ENCODE measurements at places on chromosomes 13 and 19.

GRCh38 chr13:87259479-87260083 lies 411.6 kb upstream of the SLITRK5 start:
- peak; percentile 2 for DNase-seq

GRCh38 chr13:40026174-40026585 lies 370.7 kb downstream of the COG6 start:
- no peak for DNase-seq

DNA sequence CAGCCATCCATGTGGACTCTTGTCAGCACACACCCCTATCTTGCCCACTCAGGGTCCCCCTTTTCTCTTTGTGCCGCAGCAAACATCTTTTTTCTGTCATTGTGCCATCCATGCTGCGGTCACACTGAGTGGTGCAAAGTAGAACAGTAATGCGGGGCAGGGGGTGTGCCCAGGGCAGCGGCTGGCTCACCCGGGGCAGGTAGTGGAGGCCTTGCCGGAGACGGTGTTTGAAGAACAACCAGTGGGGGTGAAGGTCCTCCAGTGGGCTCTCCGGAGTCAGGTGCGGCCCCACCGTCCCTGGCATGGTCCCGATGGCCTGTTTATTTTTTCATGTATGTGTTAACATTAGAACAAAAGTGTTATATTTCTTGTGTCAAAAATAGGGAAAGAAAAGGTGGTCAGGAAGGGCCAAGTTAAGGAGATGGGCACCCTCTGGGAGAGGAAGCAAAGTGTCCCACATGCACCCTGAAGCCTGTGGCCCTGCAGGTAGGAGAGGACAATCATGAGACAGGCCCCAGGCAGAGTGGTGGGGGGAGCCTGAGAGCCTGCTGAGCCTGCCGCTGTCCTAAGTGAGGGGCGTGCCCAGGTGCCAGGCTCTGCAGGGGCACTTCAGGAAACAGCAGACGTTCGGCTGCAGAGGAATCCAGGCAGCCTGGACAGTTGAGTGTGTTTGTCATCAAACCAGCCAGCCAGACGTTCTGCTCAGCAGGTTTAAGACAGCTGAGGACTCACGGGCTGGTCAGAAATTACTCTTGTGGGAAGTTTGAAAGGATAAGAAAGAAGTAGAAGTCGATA lies 12.3 kb downstream of the TSSK6 start:
- no peak for DNase-seq

DNA sequence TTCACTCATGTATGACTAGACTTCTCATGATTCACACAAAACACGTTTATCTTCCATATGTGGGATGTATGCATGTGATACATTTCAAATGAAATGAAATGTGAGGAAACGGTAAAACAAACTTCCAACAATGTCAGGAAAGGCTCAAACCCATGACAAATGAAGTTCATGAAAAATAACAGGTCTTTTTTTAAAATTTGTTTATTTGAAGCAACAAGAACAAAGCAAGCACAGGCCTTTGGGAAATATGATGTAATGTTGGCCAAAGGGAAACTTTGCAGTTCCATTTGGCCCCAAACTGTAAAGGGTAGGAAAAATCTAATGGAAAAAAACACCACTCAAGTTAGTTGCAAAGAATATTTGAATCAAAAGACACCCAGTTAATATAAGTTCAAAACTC lies 463.8 kb upstream of the ARGLU1 start:
- no peak for DNase-seq

DNA sequence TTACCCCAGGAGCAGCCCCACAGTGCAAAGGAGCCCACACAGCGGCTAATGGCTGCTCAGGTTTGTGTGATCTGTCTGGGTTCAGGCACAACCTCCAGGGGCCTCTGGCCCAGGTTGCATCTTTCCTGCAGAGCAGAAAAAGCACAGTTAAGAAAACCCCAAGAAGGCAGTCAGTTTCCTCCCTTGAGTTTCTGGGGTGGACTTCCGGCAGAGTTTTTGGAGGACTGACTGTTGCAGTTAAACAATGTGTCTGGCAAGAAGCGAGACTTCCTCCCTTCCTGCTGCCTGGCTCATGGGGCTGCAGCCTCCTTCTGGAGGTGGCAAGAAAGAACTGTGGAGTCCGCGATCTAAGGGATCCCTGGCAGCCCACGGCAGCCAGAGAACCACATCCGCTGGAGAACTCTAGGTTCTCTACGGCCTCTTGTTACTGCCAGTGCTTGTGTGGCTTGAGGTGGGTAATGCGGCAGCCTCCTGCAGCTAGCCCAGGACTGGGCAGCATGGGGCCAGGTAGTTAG lies 114.4 kb downstream of the ZDHHC20 start:
- no peak for DNase-seq

DNA sequence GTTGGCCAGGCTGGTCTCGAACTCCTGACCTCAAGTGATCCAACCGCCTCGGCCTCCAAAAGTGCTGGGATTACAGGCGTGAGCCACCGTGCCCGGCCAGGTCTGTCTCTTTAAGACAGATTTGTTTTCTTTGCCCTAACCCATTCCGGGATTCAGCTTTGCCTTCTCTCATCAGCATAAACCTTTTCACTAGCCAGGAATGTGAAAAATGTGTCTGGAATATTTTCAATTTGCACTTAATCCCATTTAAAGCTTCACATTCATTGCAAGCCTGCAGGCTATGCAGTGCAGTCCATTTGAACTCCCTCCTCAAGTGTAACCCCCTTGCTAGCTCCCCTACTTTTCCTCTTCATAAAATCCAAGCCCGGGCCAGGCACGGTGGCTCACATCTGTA lies 880 bp upstream of the TMEM160 start:
- no peak for DNase-seq

- peak; percentile 17 for DNase-seq
These were observed 311.3 kb downstream of the DLEU7 start for GRCh38 chr13:50531917-50532899.

- no peak for DNase-seq
These were observed 531.9 kb downstream of the OLFM4 start for GRCh38 chr13:53560556-53560955.

GRCh38 chr13:110758195-110758805 lies 44.8 kb downstream of the ING1 start:
- no peak for DNase-seq

GRCh38 chr13:33176526-33176925 lies 109.0 kb downstream of the STARD13 start:
- DNase-seq: no peak

DNA sequence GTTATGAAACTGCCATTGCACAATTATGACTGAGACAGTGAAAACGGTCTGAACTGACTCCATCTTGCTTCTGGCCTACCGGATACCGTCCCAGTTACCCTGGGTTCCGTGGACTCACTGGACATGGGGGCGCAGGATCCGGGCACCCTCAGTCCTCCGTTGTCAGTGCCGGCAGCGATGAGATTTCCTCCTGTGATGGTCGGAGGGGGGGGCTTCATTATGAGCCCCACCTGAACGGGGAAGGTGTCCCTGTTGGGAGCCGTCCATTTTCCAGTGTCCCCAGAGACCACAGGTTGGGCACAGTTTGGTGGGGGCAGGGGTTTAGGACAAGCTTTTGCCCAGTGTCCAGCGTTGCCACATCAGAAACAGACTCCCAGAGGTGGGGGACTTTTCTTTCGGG lies 23.4 kb downstream of the TMEM255B start:
- DNase-seq: no peak

DNA sequence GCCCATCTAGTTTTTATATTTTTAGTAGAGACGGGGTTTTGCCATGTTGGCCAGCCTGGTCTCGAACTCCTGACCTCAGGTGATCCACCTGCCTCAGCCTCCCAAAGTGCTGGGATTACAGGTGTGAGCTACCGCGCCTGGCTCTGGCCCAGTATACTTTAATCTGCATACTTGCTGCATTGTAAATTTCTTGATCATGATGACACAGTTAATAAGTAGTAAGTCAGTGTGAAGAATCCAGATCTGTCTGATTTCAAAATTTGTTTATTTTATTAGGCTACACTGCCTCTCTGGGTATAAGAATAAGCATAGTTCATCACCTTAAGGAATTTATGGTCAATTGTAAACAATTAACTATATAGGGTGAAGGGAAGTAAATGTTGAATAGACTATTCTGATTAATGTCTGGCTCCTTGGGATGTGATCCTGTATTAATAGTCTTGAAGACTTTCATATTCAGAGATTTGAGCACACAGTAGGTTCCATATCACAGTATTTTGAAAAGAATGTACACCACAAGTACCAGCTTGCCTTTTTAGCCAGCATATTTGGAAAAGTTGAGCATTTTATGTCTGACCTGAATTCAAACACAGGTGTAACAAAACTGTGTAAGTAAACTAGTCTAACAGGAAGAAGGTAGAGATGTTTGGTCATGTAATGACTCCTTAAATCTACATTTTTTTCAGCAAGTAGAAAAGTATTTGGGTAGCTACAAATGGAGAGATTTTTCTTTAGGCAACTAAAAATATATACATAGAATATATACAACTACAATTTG lies 7.4 kb downstream of the ARHGAP35 start:
- DNase-seq: no peak

DNA sequence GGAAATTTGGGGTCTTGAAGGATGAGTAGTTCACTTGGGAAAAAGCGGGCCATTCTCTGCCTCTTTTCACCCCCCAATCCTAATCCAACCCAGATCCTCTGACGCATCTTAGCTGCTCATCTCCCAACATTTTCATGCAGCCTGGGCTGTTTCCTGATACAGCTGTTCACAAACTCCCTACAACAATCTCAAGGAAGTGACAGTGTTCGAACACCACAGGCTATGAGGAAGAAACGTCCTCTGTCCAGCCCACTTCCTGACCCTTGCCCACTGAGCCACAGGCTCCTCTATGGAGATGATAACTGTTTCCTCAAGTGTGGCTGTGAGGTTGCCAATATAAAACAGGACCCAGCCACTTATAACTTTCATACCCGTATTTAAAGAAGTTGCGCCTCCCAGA lies 16.2 kb downstream of the LMTK3 start:
- DNase-seq: no peak

- DNase-seq: no peak
These were observed 10.2 kb downstream of the OR2Z1 start for GRCh38 chr19:8731428-8732169.

DNA sequence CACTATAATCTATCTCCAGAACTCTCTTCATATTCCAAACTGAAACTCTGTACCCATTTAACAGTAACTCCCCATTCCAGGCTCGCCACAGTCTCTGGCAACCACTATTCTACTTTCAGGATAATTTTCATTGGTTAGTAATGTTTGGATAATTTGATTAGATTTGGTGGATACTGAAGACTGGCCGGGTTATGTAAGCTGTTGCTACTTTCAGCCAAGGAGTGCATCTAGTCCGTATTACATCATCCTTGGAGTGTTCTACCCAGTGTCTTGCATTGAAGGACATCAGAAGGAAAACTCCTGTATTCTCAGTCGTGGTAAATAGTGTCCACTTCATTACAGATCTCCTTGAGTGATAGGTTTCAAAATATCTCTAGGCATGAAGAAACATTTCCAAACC lies 60.5 kb downstream of the PCCA start:
- no peak for DNase-seq

DNA sequence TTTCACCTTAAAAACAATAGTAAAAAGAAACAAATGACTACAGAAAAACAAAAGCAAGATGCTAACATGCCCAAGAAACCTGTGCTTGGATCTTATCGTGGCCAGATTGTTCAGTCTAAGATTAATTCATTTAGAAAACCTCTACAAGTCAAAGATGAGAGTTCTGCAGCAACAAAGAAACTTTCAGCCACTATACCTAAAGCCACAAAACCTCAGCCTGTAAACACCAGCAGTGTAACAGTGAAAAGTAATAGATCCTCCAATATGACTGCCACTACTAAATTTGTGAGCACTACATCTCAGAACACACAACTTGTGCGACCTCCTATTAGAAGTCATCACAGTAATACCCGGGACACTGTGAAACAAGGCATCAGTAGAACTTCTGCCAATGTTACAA lies 6.0 kb downstream of the CKAP2 start:
- DNase-seq: no peak

DNA sequence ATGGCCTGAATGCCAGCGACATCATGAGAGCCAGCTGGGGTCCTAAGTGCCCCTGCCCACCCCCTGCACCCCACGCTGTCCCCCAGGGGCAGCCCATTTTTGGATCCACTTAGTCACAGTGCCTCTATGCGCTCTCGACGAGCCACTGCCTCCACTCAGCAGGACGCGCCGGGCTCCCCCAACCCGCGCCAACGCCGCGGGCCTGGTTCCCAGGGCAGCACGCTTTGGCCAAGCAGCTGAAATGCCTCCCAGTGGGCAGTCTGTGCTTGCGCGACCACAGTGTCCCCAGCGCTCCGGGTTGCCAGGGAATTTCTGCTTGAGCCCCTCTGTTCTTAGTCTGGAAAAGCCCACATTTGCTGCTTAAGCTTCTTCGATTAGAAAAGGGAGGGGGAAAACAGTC lies 39.4 kb downstream of the TMED1 start:
- no peak for DNase-seq

GRCh38 chr13:30108913-30109237 lies 198.5 kb downstream of the KATNAL1 start:
- DNase-seq: peak; percentile 50

GRCh38 chr13:95115525-95115924 lies 185.7 kb downstream of the ABCC4 start:
- no peak for DNase-seq

DNA sequence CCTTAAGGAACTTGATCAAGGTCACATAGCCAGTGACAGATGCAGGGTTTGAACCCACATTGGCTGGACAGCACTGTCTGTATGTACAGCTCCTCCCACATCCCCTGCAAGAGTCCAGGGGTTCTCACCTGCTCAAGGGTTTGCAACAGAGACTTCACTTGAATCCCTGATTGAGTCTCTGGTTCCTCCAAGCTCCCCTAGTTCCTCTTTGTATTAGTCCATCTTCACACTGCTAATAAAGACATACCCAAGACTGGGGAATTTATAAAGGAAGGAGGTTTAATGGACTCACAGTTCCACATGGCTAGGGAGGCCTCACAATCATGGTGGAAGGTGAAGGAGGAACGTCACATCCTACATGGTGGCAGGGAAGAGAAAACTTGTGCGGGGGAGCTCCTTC lies 72.8 kb upstream of the CLDN10 start:
- DNase-seq: no peak

DNA sequence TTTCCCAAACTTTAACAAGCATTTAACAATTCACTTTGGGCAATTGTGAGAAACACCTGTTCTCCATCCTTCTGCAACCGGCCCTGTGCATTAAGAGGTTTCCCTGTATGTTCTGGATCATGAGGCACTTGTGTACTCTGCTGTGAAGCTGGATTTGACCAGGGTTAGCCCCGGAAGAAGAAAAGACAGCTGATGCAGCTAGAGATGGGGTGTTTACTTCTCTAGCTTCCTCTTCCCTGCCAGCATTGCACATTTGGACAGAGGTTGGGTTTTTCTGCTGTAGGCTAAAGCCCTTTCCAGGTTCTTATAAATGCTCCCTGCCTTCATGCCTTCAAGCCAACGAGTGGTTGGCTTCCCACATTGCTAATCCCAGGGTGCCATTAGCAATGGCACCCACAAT lies 20.9 kb downstream of the MBD3L2B start:
- DNase-seq: no peak

- DNase-seq: no peak
These were observed 9.3 kb upstream of the IGFL3 start for GRCh38 chr19:46133777-46134241.

DNA sequence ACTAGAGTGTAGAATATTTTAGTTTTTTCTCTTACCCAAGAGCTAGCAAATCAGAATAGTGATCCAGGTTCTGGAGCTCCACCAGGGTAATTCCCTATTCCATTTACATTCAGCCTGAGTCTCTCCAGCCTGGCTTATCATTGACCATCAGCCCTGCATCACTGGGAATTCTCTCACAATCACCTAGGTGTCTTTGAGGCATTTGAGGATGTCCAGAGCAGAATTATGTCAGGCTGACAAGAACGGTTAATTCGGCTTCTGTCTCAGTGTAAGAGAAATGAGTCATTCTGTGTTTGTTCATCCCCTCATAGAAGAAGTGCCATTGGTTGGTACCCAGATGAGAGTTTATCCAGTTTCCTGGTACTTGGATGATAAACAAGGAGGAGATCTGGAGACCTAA lies 180.5 kb downstream of the ZNF737 start:
- no peak for DNase-seq

Measured in NCI-H2171 treated with DMSO at 0.1 percent for 48 hours (cell line).